ENCODE measurements at places on chromosomes 2 and 18.

DNA sequence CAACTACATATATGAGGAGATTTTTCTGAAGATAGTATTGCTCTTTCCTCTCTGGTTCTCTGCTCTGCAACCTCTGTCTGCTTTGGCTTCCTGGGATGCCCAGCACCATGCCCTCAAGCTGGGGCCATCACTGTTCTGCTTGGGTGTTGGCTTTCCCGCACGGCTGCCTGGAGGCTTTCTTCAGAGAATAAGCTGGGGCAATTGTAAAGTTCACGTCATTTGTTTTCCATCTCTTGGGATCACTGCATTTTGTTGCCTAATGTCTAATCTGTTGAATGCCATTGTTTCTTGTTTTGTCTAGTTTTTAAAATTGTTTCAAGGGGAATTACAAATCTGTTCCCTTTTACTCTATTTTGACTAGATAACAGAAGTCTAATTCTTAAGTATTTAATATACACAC lies 437.3 kb upstream of the NRP2 start:
- no peak for DNase-seq

- no peak for DNase-seq
Measured at GRCh38 chr2:227365833-227366232, 13.3 kb downstream of the TM4SF20 start.

GRCh38 chr2:75310876-75311275 lies 111.6 kb upstream of the TACR1 start:
- no peak for DNase-seq

- DNase-seq: no peak
Measured at GRCh38 chr2:156779416-156780120, 343.4 kb downstream of the GPD2 start.

- no peak for DNase-seq
Measured at GRCh38 chr2:128692895-128693742, 374.5 kb upstream of the HS6ST1 start.

DNA sequence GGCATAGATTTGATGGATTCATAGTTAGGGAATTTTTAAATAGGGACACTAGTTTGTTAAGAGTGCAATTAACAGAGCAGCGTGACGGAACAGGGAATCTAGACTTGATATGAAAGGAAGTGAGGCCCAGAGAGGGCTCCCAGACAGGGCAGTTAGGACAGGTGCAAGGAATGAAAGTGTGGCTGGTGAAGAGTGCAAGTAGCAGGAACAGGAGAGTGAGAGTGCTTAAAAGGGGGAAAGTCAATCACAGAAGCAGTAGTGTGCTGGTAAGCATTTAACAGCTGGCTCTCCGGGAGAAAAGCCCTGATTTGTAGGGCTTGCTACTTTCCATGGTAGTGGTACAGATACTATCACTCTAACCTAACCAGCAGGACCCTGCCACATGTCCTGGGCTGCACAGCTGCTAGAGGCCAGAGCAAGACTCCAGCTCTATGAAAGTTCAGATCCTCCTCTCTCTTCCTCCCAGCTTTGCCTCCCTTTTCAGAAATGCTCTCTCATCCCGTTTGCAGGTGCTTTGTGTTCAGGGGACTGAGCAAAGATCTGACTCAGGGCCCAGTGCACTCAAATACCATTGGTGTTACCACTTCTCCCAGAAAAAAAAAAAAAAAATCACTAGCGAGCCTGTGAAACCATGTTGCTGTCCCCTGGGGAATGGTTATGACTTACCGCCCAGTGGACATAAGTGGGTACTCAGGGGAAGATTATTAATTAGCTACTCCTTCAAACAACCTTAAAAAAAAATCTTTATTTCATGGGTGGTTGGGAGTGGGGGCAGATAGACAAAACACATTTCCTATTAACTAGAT lies 18.1 kb upstream of the GCFC2 start:
- no peak for DNase-seq

GRCh38 chr18:6054256-6054842 lies 159.0 kb upstream of the TMEM200C start:
- DNase-seq: no peak

DNA sequence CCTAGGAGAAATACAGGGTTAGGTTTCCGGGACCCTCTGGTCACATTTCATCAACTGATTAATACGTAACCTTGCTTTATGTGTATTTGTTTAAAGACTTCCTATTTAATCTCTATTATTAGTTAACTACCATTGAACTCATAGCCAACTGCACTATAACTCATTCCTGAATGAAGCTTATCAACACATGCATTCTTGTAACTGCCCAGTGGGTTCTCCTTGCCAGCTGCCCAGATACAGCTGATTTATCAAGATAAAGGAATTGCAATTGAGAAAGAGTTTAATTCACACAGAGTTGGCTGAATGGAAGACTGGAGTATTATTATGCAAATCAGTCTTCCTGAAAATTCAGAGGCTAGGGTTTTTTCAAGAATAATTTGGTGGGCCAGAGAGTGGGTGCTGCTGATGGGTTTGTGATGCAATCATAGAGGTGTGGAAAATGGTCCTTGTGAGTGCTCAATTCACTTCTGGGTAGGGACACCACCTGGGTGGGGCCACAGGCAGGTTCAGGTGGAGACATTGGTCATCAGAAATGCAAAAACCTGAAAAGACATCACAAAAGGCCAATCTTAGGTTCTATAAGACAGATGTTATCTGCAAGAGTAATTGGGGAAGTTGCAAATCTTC lies 21.1 kb upstream of the NOSTRIN start:
- DNase-seq: no peak

DNA sequence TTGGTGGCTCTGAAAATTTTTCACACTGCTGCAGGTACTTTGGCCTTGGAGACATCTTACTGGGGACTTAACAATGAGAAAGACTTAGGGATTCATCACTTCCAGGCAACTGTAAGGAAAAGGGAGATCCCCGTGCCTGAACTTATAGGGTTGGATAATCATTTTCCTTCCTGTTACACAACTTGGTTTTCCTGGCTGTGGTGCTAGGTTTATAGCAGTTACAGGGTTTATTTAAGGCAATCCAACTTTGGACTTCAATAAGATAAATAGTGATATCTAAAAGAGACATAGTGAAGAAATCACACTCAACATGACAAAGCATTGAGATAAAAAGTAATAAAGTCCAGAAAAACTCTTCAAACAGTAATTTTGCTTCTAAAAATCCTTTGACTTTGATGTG lies 70.2 kb upstream of the RAPH1 start:
- DNase-seq: no peak

GRCh38 chr2:145186303-145186702 lies 666.4 kb upstream of the ZEB2 start:
- no peak for DNase-seq

DNA sequence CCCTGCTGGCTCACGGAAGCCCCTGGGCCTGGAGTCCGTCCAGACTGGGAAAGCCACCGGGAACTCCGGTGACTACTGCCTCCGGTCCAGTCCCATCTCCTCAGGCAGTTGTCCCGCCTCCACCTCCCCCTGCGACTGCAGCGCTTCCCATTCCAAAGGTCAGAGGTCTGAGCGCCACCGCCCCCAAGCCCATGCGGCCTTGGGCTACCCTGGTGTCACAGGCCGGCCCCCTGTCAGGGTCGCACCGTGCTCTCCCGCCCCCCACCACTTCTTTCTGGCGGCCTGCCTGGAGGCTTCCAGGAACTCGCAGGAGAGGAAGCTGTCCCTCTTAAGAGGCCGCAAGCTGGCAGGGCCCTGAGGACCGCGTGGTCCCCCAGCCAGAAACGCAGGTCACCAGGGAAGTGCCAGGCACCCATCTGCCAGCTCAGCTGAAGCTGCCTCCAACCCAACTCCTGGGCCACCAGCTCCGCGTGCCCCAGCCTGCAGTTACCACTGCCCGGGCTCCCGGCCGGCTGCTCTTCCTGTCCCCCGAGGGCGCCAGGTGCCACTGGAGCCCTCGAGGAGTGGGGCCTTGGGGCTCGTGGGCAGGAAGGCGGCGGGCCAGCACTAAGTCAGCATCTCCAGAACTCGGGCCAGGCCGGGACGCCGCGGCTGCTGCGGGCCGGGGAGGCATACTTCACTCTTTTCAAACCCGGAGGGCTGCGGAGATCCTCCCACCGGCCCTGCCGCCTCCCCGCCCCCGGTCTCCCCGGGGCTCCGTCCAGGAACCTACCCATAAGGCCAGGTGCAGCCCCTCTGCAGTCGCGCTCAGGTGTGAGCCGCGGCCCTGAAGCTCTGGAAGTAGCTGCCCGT lies 83.3 kb upstream of the POMC start:
- DNase-seq: peak; percentile 63

- DNase-seq: no peak
Measured at GRCh38 chr2:223674998-223675609, 72.9 kb upstream of the SCG2 start.

- no peak for DNase-seq
Measured at GRCh38 chr2:10278763-10279471, 23.8 kb upstream of the HPCAL1 start.

GRCh38 chr18:14144628-14144895 lies 12.3 kb upstream of the ZNF519 start:
- no peak for DNase-seq

- no peak for DNase-seq
Measured at GRCh38 chr18:7590826-7591560, 23.9 kb downstream of the PTPRM start.

GRCh38 chr2:75986617-75987016 lies 275.9 kb upstream of the GCFC2 start:
- no peak for DNase-seq

DNA sequence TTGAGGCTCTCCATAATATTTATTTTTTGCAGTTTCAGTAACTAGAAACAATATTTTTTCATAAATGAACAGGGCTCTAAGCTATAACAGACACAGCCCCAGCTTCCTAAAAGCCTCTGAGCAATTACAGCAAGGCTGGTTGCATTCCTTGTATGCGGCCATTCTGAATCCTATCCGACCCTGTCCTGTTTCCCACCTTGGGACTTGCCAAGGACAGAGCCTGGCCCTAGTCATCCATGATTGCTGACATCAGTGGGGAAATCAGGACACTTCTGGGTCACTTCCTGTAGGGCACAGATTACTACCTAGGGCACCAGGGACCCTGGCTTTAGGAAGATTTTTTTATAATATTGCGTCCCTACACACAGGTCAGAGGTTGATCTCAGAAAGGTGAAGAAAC lies 5.5 kb downstream of the TMEM177 start:
- DNase-seq: no peak

DNA sequence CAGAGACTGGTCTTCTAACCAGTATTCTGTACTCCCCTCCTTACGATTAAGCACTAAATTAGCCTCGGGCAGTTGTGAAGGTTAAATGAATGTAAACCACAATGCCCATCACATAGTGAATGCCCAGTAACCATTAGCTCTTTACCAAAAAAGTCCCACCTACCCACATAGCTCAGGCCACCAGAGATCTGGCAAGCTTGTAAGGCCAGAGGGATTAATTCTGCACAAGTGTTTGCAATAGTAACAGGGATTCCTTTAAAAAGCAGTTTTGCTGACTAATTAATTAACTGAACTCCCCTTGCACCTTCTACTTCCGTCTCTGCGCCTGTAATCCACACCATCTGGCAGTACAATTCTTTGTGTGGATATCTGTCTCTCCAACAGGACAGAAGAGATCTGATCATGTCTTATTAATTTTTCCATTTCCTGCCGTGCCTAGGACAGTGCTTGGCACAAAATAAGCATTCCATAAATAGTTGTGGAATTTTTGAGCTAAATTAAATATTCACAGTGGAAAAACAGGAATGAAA lies 36.2 kb upstream of the IGFBP2 start:
- DNase-seq: no peak

DNA sequence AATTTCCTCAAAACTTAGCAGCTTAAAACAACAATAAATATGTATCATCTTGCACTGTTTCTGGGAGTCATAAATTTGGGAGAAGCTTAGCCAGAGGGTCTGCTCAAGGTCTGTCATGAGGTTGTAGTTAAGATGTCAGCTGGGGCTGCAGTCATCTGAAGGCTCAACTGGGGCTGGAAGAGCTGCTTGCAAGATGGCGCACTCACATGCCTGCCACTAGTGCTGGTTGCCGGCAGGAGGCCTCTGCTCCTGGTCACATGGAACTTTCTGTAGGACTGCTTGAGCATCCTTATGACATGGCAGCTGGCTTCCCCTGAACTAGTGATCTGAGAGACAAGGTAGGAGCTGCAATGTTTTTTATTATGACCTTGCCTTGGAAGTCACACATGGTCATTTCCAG lies 215.5 kb upstream of the HAAO start:
- DNase-seq: no peak

- DNase-seq: no peak
Measured at GRCh38 chr2:96933305-96934181, 52.8 kb downstream of the FAM178B start.

DNA sequence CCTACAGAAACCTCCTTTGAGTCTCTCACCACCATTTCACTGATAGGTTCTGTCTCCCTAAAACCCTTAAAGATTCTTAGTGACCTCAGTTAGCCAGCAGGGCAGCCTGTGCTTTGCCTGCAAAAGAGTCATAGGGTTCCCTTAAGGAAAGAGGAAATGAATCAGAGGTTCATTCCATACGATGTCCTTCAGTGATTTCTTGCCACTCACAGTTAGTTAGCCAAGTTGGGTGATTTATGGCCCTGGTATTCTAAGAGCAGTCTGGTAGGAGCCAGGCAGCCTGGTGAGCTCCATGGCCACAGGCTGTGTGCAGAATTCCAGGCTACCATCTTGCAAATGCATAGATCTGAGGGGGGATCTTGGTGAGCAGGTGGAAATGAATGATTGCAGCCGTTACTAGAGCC lies 18.7 kb upstream of the CCBE1 start:
- no peak for DNase-seq

DNA sequence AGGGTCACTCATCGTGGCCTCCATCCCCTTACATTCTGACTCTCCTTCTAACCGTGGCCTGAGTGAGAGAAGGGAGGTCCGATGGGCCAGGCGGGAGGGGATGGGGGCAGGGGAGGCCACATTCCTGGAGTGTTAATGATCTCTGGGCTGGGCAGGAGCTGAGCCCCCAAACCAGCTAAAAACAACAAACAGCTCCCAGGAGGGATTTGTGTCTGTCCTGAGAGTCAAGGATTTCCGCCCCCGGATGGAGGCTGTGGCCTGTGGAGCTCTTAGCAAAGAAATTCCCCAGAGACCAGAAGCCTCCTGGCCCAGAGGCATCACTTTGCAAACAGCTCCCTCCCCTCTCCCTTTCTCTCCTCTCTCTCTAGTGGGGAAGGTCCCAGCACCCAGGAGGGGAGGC lies 23.5 kb downstream of the EMX1 start:
- DNase-seq: no peak

- no peak for DNase-seq
Measured at GRCh38 chr2:151978709-151979108, 120.1 kb downstream of the CACNB4 start.

GRCh38 chr2:164275659-164276058 lies 345.6 kb downstream of the GRB14 start:
- DNase-seq: no peak

DNA sequence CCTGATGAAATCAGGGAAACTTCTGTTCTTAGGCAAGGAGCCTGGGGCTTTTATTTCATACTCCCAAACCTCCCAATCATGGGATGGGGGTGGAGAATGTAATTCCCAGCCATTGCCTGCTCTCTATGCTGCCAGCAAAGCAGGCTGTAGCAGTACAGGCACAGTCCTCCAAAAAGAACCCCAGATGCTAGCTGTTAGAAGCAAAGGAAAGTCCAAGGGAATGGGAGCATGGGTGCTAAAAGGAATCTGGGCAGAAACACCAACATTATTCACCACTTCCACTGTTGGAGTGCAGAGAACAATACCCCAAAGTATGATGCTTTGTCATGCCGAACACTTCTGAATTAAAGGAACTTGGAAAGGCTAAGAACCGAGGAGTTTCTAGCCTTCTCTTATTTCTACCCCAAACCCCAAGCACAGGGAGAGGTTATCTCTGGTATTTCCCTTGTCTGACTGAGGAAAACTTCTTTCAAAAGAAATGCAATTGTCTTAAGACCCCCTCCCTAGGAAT lies 24.7 kb downstream of the MDH1 start:
- no peak for DNase-seq

Data from CD4-positive, alpha-beta T cell treated with Interleukin-17A for 4 hours (primary cell).